A549 treated with ZK216348 at 1 μM for 4 hours (cell line): ENCODE measurements at places on chromosomes 2 and 18. TPM values are rescaled to one million over a fixed set of nuclear protein-coding genes. Genes with fewer than 3 reads are reported as not detected.

The RNF125 gene
- 0.18 to 1.1 TPM (median 0.47 TPM) in 5 replicates for total RNA-seq

The EPG5 gene
- 3.7 to 4.9 TPM (median 4.6 TPM) in 5 replicates for total RNA-seq

The GKN2 gene
- 2.7 to 6.0 TPM (median 3.7 TPM) in 5 replicates for total RNA-seq

The CHRNG gene
- total RNA-seq: not detected in 5 replicates

The TRIM43 gene
- total RNA-seq: not detected in 5 replicates

The TMEM169 gene
- 0.25 to 0.66 TPM (median 0.42 TPM) in 5 replicates for total RNA-seq

The UGT1A4 gene
- not detected in 5 replicates for total RNA-seq

The ST8SIA5 gene
- total RNA-seq: 0.18 TPM in 1 of 5 replicates, not detected in the others

The IL37 gene
- total RNA-seq: not detected in 5 replicates

The GPBAR1 gene
- total RNA-seq: 0.09 to 0.19 TPM (median 0.12 TPM) in 3 of 5 replicates, not detected in the others
